ENCODE measurements at places on chromosomes 1 and 21. TPM values are rescaled to one million over a fixed set of nuclear protein-coding genes. Genes with fewer than 3 reads are reported as not detected.

DNA sequence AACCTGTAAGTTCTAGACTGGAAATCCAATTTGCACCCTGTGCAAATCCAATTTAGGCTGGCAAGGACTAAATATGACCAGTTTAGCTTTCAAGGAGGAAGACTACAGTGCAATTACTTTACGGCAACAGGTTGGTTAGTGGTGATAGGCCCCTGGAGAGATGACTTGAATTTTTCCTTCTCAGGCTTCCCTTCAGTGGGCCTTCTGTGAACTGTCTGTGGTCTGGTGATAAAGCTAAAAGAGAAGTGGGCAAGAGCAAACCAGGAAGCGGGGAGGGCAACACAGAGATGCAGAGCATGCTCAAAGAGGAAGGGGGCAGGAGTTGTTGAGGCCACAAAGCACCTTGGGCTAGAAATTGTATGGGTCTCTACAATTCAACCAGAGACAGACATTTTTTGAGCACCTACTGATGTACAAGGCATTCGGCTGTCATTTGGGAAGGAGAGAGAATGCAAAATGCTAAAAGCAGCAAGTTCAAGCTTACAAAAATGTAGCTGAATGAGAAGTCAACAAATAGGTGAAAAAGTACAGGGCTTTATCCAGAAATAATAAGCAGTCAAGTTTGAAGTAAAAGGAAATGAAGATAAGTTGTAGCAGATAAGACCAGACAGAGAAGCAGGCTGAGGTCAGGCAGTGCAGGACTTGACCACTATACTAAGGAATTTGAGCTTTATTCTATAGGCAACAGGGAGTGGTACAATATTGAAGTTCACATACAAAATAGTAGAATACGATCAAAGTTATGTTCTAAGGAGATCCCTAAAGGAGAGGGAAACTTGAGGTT lies 23.9 kb downstream of the INPP5B start:
- H3K36me3 ChIP-seq = peaks cover 27% of the 10 kb centered on the region
- H3K27me3 ChIP-seq = no peaks in the 10 kb centered on the region
- peak; percentile 69 for DNase-seq
- H3K27ac ChIP-seq = peak overlapping the region; percentile 83

- H3K27me3 ChIP-seq = no peaks in the 10 kb centered on the region
- H3K4me1 ChIP-seq = no peaks in the 10 kb centered on the region
- DNase-seq = no peak
- no peaks in the 10 kb centered on the region for H3K36me3 ChIP-seq
- H3K27ac ChIP-seq = no peak overlapping the region
These were observed 687.0 kb upstream of the ADGRL2 start for GRCh38 chr1:81113688-81114087.

GRCh38 chr1:109134423-109134822 lies 20.5 kb downstream of the ELAPOR1 start:
- H3K36me3 ChIP-seq = no peaks in the 10 kb centered on the region
- no peak overlapping the region for H3K27ac ChIP-seq
- H3K4me1 ChIP-seq = peaks cover 10% of the 10 kb centered on the region
- no peak overlapping the region for H3K4me3 ChIP-seq

GRCh38 chr1:10065344-10065685 lies 32.6 kb downstream of the UBE4B start:
- DNase-seq = no peak
- no peaks in the 10 kb centered on the region for H3K27me3 ChIP-seq
- H3K4me3 ChIP-seq = no peak overlapping the region
- peaks cover 18% of the 10 kb centered on the region for H3K4me1 ChIP-seq

- H3K27me3 ChIP-seq = peaks cover 2% of the 10 kb centered on the region
- no peak overlapping the region for H3K27ac ChIP-seq
- no peak overlapping the region for H3K4me3 ChIP-seq
- no peak for DNase-seq
- no peaks in the 10 kb centered on the region for H3K36me3 ChIP-seq
These were observed 121.3 kb downstream of the HUNK start for GRCh38 chr21:31993826-31994825.

DNA sequence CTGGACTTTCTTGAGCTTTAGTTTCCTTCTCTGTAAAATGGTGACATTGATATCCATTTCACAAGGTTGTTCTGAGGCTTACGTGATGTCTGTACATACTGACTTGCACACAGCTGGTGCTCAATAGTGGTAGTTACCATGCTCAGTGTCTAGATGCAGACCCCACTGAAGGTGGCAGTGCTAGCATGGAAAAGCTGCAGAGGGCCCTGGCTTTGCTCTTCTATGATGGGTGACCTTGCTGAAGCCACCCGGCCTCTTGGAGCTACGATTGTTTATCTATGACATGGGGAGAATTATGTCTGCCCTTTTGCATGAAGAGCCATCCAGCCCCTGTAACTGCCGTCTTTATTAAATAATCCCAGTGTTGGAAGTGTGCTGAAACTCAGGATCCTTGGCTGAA lies 131.8 kb downstream of the PLXNA2 start:
- H3K4me1 ChIP-seq = no peaks in the 10 kb centered on the region
- H3K36me3 ChIP-seq = no peaks in the 10 kb centered on the region
- H3K27me3 ChIP-seq = peaks cover 12% of the 10 kb centered on the region
- no peak overlapping the region for H3K27ac ChIP-seq

- H3K36me3 ChIP-seq = no peaks in the 10 kb centered on the region
- H3K27ac ChIP-seq = no peak overlapping the region
- DNase-seq = no peak
- H3K27me3 ChIP-seq = peaks cover 41% of the 10 kb centered on the region
- H3K4me1 ChIP-seq = peaks cover 7% of the 10 kb centered on the region
These were observed 64.6 kb upstream of the TARDBP start for GRCh38 chr1:10947691-10948462.

DNA sequence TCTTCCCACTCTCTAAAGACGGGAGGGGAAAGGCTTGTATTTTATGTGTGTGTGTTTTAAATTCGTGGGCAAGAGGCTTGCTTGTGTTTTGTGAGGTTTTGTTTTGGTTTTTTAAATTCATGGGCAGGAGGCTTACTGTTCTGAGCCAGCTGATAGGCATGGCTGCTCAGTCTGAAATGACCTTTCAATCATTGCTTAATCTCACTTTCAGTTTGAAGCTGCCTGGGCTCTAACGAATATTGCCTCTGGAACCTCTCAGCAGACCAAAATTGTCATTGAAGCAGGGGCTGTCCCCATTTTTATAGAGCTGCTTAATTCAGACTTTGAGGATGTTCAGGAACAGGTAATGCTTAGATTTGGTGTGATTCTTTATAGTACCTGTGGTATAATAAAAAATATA lies 20.3 kb upstream of the TXLNA start:
- no peaks in the 10 kb centered on the region for H3K4me1 ChIP-seq
- peaks cover 67% of the 10 kb centered on the region for H3K36me3 ChIP-seq
- H3K27me3 ChIP-seq = no peaks in the 10 kb centered on the region
- H3K4me3 ChIP-seq = no peak overlapping the region
- DNase-seq = no peak

- peaks cover 85% of the 10 kb centered on the region for H3K36me3 ChIP-seq
- H3K4me1 ChIP-seq = peaks cover 79% of the 10 kb centered on the region
- H3K4me3 ChIP-seq = no peak overlapping the region
- H3K27me3 ChIP-seq = no peaks in the 10 kb centered on the region
- peak; percentile 79 for DNase-seq
- peak overlapping the region; percentile 82 for H3K27ac ChIP-seq
These were observed 70.3 kb downstream of the PIK3CD start for GRCh38 chr1:9721606-9722377.

GRCh38 chr1:226863446-226863845 lies 7.0 kb upstream of the PSEN2 start:
- H3K27ac ChIP-seq = no peak overlapping the region

DNA sequence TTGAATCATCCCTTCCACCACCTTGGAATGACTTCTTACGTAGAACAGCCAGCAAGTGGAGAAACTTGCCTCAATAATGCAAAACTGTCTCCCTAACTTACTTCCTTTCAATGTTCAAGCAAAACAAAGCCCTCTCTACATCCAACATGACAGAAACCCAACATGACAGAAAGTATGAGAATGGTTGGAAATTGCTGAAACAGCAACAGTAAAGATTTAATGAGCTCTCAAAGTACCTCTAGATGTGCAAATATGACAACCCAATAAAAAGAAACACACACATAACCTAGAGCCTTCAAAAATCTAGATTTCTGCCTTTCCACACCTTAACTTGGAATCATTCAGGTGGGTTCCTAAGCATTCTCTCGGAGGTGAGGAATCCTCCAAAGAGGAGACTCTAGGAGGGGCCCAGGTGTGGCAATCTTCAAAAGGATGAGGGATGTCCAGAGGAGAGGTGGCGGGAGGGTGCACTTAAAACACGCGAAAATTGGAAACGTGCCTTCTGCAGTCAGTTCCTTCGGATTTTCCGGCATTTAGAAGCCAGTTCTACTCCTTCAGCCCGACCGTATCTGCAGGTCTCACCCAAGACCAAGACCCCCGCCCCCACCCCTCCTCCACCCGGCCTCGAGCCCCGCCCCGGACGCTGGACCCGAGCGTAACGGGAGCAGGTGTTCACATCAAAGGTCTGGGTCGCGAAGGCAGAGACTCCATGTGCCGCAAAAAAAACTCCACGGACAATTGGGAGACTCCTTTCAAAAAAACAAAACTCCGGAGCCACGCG lies 996 bp upstream of the MGST3 start:
- H3K27me3 ChIP-seq = peaks cover 10% of the 10 kb centered on the region
- H3K27ac ChIP-seq = peak overlapping the region; percentile 58
- H3K36me3 ChIP-seq = no peaks in the 10 kb centered on the region
- peaks cover 7% of the 10 kb centered on the region for H3K4me1 ChIP-seq

DNA sequence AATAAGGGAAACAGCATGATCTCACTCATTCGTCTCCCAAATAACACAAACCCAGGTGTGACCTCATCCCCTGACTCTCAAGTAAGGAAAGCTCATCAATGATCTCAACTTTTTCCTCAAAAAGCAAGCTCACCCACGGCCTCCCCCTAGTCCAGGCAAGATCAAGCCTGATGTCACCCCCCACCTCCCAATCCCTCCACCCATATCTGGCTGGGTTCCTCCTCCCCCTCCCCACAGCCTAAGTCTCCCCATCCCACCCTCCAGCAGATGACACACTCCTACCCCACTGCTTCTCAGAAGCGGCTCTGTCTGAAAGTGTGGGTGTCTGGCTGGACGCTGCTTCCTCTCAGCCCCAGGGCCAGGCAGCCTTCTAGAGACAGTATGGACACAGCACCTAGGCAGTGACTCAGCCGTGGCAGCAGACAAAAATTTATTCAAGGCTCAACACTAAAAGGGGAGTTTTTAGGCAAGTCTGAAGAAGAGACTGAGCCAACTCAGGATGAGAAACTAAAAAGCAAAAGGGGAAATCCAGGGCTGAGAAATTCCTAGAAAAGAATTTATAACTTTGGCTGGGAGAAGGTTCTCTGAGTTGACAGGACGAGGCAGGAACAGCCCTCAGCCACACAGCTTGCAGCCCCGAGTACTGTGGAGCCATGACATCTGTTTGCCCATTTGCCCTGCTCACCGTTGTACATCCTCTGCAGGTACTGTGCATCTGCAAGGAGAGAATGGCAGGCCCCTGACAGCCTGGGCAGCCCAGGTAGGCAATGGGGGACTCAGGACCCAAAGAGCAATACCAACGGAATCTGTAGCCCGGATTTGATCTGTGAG lies 81.6 kb upstream of the LRRC8D start:
- H3K4me3 ChIP-seq = peak overlapping the region; percentile 12
- peak overlapping the region; percentile 85 for H3K27ac ChIP-seq
- peaks cover 10% of the 10 kb centered on the region for H3K36me3 ChIP-seq
- DNase-seq = no peak
- no peaks in the 10 kb centered on the region for H3K27me3 ChIP-seq

DNA sequence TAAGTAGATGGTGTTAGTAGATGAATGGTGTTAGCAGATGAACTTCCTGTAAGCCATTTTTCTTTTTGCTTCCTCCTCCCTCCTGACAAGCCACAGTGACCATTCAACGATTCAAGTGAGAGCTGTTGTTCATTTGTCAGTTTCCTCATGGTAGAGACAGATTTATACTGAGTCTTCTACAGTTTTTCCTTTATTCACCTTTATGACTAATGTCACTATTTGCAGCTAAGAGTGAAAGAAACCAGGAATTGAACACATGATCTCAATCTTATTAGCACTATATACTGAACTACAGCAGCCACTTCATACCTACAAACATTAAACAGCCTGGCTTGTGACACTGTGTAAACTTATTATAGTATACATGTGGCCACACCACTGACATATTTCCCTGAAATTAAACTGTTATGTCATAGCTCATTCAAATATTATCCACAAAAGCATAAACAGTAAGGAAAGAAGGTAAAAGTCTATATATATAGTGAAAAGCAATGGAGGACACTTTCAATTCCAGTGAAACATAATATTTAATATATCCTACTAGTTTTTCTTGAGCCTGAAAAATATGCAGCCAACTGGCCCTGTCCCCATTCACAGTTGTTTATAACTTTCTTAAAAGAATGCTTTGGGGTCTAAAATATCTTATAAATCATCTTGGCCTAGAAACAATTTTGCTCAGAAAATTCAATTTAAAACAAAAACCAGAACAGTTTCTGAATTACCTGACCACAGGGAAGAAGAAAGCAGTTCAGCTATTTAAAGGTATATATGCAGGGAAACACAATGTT lies 566.9 kb upstream of the ZRANB2 start:
- H3K27me3 ChIP-seq = no peaks in the 10 kb centered on the region
- no peaks in the 10 kb centered on the region for H3K4me1 ChIP-seq
- H3K36me3 ChIP-seq = no peaks in the 10 kb centered on the region
- no peak for DNase-seq
- no peak overlapping the region for H3K27ac ChIP-seq

DNA sequence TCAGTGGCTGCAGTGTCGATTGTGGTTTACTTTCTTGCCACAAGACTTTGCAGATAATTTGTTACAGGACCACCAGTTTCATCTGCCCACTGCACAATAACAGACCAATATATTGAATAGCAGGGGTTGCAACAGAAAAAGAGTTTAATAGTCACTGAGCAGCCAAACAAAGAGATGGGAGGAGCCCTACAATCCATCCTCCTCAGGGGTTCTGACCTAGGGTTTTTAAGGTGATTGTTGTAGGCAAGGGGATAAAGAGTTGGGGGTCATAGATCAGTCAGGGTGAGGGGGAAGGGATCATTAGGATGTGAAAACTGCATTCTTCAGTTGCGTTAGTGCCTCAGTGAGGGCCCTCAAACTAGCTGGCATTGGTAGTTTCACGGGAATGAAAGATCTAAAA lies 110.7 kb upstream of the OLFM3 start:
- no peaks in the 10 kb centered on the region for H3K4me1 ChIP-seq
- no peak for DNase-seq
- no peaks in the 10 kb centered on the region for H3K27me3 ChIP-seq
- H3K4me3 ChIP-seq = no peak overlapping the region

- no peak overlapping the region for H3K4me3 ChIP-seq
- H3K4me1 ChIP-seq = no peaks in the 10 kb centered on the region
- H3K27ac ChIP-seq = no peak overlapping the region
These were observed 52.1 kb upstream of the LAPTM5 start for GRCh38 chr1:30809514-30810263.

DNA sequence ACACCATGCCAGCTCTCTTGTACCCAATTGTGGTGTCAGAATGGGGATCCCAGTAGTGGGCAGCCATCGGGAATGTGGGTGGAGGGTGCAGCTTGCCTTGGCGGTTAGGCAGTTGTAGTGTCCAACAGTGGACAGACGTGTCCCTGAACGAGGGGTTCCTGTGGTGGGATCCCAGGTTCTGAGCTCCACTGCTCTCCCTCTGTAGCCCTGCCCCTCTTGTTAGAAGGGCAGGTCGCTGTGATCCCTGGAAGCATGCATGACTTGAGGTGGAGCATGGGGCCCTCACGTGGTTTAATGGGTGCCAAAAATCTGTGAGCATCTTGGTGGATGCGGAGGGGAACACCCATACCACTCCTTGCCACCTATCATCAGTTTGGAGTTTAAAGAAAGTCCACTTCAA lies 4.3 kb downstream of the GALNT2 start:
- no peak overlapping the region for H3K4me3 ChIP-seq
- no peaks in the 10 kb centered on the region for H3K27me3 ChIP-seq
- H3K27ac ChIP-seq = no peak overlapping the region
- peaks cover 2% of the 10 kb centered on the region for H3K36me3 ChIP-seq

Gene TDRD5
- total RNA-seq = not detected

Gene NUCKS1
- total RNA-seq = 236 TPM

Gene SFN
- 1.9 TPM for total RNA-seq

Gene ANGPTL1
- not detected for total RNA-seq

Gene IKBKE
- total RNA-seq = 68.3 TPM

Gene TUFT1
- total RNA-seq = 0.42 TPM
